Substantia nigra (tissue), 51 donors: ENCODE measurements at places on chromosomes 4 and X.

GRCh38 chr4:40550196-40550595 lies 79.5 kb downstream of the RBM47 start:
- DNase-seq, result no peak

GRCh38 chr4:119098306-119098705 lies 37.3 kb upstream of the MYOZ2 start:
- DNase-seq, result no peak

- no peak for DNase-seq
Observed at GRCh38 chrX:112786076-112786475, 54.6 kb downstream of the AMOT start.

GRCh38 chrX:149527705-149528104 lies 13.1 kb upstream of the EOLA1 start:
- DNase-seq, result no peak

- DNase-seq, result no peak
Observed at GRCh38 chr4:185165605-185166063, 22.6 kb downstream of the SLC25A4 start.

- DNase-seq, result no peak
Observed at GRCh38 chr4:139645458-139645857, 20.2 kb upstream of the MGST2 start.

- DNase-seq, result no peak
Observed at GRCh38 chr4:90419124-90419711, 292.0 kb downstream of the CCSER1 start.

DNA sequence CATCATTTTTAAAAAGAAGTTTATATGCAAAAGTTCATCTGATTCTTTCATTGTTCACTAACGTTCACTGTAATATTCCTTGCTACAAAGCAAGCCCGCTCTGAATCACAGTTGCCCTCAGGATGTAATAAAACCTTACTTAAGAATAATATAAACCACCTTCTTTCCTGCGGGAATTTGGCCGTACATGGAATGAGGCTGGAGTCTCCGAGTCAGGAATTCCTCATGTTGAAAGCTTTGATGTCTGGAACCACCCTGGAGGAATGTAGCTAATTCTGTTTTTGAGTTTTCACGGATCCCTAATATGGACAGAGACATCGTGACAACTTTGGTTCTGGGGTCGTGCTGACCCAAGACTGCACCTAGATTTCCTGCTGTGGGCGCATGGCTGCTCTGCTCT lies 58.5 kb downstream of the CRLF2 start:
- no peak for DNase-seq
